ENCODE measurements at places on chromosomes 5 and 9.

DNA sequence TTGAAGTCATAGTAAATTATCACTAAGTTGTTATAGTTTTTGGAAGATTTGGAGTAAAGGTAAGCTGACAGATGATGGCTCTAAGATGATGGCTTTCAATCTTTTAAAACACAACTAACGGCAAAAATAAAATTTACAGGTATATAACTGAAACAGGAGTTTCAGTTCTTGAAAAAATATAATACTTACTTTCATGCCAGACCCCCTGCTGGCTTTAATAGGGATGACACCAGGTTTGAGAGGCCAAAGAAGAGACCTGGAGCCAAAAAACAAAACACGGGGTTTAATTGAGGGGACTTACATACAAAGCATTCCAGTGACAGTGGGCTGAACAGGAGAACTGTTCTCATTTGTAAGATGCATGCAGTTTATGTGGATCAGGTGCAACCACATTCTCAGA, 301.7 kb upstream of the PCSK5 start:
- no peak overlapping the region for H3K27ac ChIP-seq
- DNase-seq = no peak
- H3K27me3 ChIP-seq = no peaks in the 10 kb centered on the region
- H3K36me3 ChIP-seq = no peaks in the 10 kb centered on the region

- H3K27ac ChIP-seq = no peak overlapping the region
- H3K4me3 ChIP-seq = no peak overlapping the region
- peaks cover 5% of the 10 kb centered on the region for H3K36me3 ChIP-seq
- DNase-seq = no peak
Observed at GRCh38 chr5:94481059-94481458, 137.3 kb downstream of the KIAA0825 start.

DNA sequence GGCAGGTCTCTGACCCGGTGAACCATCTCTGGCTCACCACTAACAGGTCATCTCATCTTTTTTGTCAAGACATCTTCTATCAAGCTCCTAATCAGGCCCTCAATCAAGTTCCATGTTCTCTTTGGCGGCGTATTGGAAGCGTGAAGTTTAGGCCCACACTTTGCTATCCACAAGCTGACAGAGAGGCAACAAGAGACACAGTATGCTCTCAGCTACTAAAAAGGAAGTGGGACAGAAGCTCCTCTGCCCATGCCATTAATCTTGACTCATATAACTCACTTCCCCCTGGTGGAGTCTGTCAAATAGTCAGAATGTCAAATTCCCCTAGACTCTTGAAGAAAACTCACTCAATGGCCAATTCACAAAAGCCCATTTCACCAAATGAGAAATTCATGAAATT, 77.6 kb upstream of the TMC1 start:
- no peak for DNase-seq
- no peaks in the 10 kb centered on the region for H3K36me3 ChIP-seq
- no peaks in the 10 kb centered on the region for H3K27me3 ChIP-seq
- no peaks in the 10 kb centered on the region for H3K4me1 ChIP-seq

DNA sequence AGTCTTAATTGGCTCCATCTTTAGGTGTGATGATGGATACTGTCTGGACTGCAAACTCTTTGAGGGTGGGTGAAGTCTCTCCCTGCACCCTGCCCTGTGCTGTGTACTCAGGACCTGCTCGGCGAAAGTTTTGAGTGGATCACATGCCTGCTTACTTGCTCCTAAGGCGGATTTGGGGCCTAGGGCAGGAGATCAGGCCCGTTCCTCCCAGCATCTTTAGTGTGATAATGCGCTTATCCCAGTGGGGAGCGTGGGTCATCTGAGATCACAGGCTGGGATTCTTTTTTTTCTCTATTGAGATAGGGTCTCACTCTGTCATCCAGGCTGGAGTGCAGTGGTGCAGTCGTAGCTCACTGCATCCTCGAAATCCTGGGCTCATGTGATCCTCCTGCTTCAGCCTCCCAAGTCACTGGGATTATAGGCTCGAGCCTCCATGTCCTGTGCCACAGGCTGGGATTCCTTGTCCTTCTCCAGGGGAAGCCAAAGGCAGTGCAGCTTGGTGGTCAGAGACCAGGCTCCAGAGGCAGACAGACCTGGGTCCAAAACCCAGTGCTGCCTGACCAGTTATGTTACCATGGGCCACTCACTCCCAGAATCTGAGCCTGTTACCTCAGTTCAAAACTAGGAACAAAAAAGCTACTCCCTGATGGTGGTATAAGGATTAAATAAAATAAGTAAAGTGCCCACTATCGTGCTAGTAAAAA, 59.7 kb downstream of the ZNF618 start:
- no peak overlapping the region for H3K27ac ChIP-seq
- H3K36me3 ChIP-seq = no peaks in the 10 kb centered on the region
- H3K27me3 ChIP-seq = no peaks in the 10 kb centered on the region
- no peaks in the 10 kb centered on the region for H3K4me1 ChIP-seq
- H3K4me3 ChIP-seq = no peak overlapping the region
- no peak for DNase-seq

DNA sequence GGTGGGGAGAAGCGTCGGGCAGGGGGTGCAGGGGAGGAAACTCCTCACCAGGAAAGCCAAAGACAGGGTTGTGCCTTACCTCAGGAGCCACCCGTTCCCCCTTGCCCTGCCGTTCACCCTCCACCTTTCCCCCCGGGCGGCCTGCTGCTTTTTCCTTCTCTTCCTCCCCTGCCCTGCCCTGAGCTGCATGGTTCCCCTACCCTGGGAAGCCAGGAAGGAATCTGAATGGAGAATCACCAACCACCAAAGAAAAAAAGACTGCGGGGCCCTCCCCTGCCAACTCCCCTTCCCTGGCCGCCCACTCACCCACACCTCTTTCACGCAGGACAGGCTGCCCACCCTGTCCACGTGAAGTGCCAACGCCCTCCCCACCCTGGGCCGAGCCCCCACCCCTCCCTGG, 820 bp upstream of the NFX1 start:
- H3K27me3 ChIP-seq = no peaks in the 10 kb centered on the region
- no peaks in the 10 kb centered on the region for H3K36me3 ChIP-seq
- DNase-seq = no peak
- H3K4me3 ChIP-seq = peak overlapping the region; percentile 95

- no peak overlapping the region for H3K4me3 ChIP-seq
- no peaks in the 10 kb centered on the region for H3K36me3 ChIP-seq
- H3K27ac ChIP-seq = no peak overlapping the region
- H3K27me3 ChIP-seq = no peaks in the 10 kb centered on the region
Observed at GRCh38 chr9:84343111-84343521, 2.6 kb upstream of the SLC28A3 start.

DNA sequence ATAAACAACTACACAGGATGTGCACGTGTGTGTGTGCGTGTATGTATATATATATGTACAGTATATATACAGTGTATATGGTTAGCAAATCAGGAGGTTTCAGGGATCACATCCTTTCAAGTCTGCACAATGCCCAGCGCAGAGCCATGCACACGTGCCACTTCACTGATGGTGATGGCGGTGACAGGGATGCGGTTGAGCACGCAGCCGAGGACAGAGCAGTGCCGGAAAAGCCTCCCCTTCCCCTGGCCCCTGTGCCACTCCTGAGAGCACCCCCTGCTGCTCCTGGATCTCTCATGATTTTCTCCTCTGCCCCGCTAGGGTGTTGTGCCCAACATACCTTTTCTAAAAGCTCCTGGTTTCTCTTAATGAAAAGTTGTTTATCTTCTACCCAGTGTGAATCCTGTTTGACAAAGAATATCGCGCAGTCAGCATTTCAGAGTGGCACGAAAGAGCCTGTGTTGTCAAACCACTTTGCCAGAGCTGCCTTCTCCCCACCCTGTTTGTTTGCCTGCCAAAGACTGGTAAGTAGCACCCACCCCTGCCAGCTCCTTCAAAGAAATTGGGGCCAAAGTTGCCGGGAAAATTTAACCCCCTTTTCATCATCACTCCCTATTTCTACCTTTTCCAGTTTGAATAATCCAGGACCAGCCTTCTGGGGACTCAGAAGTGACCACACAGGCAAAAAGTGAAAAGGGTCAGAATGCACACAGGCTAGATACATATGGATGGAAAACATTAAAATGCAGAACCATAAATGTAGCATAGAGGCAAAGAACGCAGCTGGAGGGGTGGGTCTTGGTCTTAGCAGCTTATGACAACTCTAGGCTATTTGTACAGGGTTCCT, 126.2 kb upstream of the DPYSL3 start:
- H3K36me3 ChIP-seq = no peaks in the 10 kb centered on the region
- H3K4me1 ChIP-seq = no peaks in the 10 kb centered on the region
- no peak overlapping the region for H3K27ac ChIP-seq
- no peak for DNase-seq

DNA sequence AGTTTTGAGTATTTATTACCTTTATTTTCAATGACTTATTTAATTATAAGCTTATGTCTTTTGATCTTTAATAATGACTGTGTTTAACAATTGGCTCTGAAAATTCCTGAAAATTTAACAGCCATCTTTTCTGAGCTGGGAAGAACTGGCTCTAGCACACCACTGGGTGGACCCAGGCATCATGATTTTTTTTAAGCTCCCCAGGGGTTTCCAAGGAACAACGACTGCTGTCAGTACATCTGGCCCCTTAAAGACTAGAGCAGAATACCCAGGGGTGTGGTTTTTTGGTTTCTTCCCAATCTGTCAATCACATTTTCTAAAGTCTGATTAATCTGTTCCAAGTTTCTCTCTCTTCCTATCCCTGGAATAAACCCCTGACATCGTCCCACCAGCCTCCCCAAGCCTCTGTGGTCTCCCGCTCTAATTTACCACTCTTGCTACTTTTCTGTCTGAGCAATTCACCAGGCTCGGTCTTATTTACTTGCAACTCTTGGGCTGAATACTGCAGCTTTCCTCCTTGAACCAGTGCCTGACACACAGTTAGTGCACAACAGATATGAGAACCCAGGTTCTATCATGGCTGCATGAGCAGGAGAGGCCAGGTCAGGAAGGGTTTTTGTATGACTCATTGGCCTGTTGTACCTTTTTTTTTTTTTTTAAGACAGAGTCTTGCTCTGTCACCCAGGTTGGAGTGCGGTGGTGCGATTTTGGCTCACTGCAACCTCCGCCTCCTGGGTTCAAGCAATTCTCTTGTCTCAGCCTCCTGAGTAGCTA, 321.9 kb downstream of the ZSWIM6 start:
- no peak overlapping the region for H3K4me3 ChIP-seq
- no peaks in the 10 kb centered on the region for H3K4me1 ChIP-seq
- H3K36me3 ChIP-seq = no peaks in the 10 kb centered on the region
- H3K27me3 ChIP-seq = no peaks in the 10 kb centered on the region

DNA sequence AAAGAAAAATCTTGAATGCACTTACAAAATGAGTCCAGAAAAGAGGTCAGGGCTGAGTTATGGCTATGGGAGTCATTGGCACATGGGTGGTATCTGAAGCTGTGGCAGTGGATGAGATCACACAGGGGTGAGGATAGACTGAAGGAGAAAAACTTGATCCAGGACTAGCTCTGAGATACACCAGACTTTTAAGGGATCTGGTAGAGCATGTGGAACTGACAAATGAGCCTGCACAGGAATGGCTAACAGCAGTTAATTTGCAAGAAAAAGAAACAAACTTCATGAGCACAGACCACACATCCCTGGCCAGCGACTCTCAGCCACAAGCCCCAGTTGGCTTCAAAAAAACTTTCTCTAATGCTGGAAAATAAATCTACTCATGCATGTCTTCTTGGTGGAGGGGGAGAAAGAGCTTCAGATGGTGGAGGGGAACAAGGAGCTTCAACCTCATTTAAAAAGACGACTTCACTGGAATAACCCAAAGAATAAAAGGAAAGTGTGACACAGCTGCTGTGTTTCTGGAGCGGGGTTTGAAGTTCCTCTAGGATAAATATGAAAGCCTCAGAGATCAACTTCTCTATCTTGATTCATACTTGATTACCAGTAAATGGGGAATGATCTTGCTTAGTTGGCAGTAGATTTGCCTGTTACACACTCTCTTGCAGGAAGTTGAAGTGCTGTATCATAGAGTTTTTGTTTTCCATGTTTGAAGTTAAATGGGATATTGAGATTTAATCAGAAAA, 33.6 kb downstream of the TNFAIP8 start:
- no peaks in the 10 kb centered on the region for H3K4me1 ChIP-seq
- no peaks in the 10 kb centered on the region for H3K27me3 ChIP-seq
- DNase-seq = no peak
- H3K4me3 ChIP-seq = no peak overlapping the region
- no peak overlapping the region for H3K27ac ChIP-seq

DNA sequence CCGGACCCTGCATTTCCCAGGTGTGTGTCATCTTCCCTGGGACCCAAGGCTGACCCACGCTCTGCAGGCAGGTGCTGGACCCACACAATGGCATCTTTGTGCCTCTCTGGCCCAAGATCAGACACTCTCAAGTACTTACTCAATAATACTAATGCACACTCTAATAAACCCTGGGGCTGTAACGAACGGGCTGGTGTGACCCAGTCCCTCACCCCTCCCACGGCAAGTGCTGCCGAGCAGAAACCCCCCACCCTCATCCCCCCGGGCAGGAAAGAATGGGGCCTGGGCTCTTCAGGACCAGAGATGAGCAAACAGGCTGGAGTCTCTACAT, 1.1 kb upstream of the OBP2B start:
- peak overlapping the region; percentile 20 for H3K27ac ChIP-seq
- no peaks in the 10 kb centered on the region for H3K27me3 ChIP-seq
- no peaks in the 10 kb centered on the region for H3K4me1 ChIP-seq
- no peaks in the 10 kb centered on the region for H3K36me3 ChIP-seq

DNA sequence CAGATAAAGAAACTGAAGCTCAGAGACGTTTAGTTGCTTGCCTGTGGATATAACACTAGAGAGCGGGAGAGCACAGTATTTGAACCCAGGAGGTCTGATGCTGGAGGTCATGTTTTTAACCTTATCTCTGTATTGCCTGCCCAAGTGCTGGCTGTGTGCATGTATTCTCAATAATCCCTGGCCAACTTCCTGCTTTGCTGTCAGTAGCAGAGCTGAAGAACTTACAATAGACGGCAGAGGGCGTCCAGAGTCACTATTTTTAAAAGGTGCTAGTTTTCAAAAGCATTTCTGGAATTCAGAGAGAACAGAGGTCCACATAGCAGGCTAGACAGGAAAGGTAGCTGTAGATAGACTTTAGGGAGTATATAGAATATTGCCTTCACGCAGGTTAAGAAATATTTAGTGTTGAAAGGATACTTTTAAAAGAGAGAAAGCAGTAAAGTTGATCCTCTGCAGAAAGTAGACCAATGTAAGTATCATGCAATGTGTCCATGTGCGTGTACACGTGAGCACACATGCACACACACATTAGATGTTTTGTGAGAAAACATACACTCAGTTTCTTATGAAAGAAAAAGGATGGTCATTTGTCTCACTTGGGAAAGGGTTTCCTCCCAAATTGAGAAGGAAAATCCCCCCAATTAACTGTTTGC, 46.3 kb downstream of the PTCD2 start:
- H3K27me3 ChIP-seq = no peaks in the 10 kb centered on the region
- no peak overlapping the region for H3K27ac ChIP-seq
- H3K4me1 ChIP-seq = no peaks in the 10 kb centered on the region
- no peaks in the 10 kb centered on the region for H3K36me3 ChIP-seq

GRCh38 chr5:72358925-72359324, 38.8 kb downstream of the PTCD2 start:
- H3K4me3 ChIP-seq = no peak overlapping the region
- no peaks in the 10 kb centered on the region for H3K27me3 ChIP-seq
- H3K4me1 ChIP-seq = no peaks in the 10 kb centered on the region
- H3K27ac ChIP-seq = no peak overlapping the region
